ENCODE measurements at places on chromosomes 2 and 18. TPM values are rescaled to one million over a fixed set of nuclear protein-coding genes. Genes with fewer than 3 reads are reported as not detected.
A peak's percentile ranks its signal among the peaks of the same experiment; 100 is the strongest.

RPL31 gene
- total RNA-seq = 1,183 TPM

RUFY4 gene
- total RNA-seq = not detected

PRSS56 gene
- total RNA-seq = not detected

GRCh38 chr2:86234563-86235131 is 35.4 kb downstream of the MRPL35 start:
- peak; percentile 33 for DNase-seq

GRCh38 chr2:101473591-101473910 is 1.4 kb downstream of the RFX8 start:
- DNase-seq = no peak

DNA sequence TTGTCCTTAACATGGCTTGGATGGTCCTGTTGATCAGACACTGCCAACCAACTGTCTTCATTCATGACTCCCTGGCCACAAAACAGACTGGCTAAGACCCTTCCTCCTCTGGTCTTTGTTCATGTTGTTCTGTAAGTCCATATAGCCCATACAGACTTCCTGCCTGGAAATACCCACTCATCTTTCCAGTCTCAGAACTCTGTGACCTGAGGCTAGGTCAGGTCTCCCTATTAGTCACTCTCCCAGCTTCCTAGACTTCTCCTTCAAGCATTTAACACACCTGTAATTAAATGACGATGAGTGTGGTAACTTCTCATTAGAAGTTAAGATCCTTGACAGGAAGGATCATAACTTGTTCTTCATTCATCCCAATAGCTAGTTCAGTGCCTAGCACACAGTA is 56.3 kb downstream of the CCDC93 start:
- no peak for DNase-seq

DNA sequence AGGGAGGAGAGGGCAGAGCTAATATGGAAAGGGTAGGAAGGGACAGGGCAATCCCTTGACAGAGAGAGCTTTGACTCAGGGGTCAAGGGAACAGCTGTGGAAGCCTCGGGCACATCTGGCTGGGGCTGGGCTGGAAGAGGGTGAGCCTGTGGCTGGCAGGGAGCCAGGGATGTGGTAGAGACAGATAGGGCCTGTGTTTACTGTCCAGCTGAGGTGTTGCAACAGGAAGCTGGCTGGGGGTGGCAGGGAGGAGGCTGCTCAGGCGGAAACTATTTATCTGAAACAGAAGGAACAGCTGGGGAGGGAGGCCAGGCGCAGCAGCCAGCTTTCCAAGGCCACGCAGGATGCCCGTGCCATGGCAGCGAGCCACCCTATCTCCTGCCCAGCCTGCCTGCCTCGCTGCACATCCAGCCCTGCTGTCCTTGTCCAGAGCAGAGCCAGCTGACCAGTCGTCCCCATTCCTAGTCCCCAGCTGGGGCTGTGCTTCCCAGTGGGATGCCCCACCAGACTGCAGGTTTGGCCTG is 264.7 kb downstream of the CYP26B1 start:
- peak; percentile 90 for DNase-seq

- peak; percentile 84 for DNase-seq
These were observed 8.4 kb upstream of the ARID5A start for GRCh38 chr2:96528006-96528699.

DNA sequence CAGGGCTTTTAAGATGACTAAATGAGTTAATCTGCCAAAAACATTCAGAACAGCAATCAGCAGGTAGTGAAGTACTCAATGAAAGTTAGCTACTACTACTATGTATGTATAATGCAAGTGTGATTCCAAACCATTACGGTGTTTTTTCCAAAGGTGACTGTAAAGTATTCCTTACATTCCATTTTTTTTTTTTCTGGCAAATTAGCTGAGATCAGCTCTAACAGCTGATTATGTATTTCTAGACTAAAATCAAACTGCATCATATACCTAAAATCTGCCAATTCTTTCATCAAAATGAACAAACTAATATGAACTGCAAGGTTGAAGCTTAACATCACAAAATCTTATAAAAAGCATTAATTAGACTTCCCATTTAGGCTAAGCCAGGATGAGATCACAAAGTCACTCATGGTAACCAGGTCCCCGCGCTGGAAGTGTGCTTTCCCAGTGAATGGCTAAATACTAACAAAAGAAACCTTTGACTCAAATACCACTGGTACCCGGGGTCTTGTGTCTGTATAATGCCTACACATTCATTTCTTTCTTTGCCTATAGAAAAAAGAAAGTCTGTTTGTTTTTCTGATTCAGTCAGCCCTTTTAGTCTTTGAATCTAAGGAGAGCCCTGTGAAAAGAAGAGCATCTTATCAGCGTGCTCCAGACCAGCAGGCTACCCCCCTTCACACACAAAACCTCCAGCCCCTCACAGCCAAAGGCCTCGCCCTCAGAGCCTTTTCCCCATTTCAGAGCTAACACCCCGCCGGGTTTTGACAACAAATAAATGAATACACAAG is 88.3 kb downstream of the RBMS1 start:
- DNase-seq = no peak

DNA sequence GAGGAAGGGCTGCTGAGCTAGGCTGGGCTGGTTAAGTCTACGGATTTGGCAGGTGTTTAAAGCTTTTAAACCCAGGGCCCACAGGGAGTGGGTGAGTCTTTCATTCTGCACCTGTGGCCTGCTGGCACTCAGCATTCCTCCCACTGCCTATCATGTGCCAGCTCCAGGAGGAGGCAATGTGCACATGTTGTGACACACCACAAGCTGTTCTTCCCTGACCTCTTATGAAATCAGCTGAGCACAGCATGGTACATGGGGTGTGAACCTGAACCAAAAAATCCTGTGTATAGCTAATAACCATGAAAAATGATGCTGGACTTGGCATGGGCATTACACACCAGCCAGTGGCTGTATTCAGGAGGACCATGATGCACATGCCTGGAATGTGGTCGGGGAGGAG is 297.9 kb upstream of the MMADHC start:
- DNase-seq = no peak

- DNase-seq = no peak
These were observed 8.0 kb upstream of the TMEM177 start for GRCh38 chr2:119671016-119671415.

- DNase-seq = no peak
These were observed 691.9 kb upstream of the TMEFF2 start for GRCh38 chr2:192886636-192887035.

All from sigmoid colon (tissue), 7 donors.